ENCODE measurements at places on chromosomes 3 and 15.

GRCh38 chr15:66603301-66604179 lies 37.7 kb upstream of the LCTL start:
- DNase-seq, result peak; percentile 40

GRCh38 chr3:187066228-187066995 lies 72.9 kb downstream of the RPL39L start:
- DNase-seq, result peak; percentile 33

DNA sequence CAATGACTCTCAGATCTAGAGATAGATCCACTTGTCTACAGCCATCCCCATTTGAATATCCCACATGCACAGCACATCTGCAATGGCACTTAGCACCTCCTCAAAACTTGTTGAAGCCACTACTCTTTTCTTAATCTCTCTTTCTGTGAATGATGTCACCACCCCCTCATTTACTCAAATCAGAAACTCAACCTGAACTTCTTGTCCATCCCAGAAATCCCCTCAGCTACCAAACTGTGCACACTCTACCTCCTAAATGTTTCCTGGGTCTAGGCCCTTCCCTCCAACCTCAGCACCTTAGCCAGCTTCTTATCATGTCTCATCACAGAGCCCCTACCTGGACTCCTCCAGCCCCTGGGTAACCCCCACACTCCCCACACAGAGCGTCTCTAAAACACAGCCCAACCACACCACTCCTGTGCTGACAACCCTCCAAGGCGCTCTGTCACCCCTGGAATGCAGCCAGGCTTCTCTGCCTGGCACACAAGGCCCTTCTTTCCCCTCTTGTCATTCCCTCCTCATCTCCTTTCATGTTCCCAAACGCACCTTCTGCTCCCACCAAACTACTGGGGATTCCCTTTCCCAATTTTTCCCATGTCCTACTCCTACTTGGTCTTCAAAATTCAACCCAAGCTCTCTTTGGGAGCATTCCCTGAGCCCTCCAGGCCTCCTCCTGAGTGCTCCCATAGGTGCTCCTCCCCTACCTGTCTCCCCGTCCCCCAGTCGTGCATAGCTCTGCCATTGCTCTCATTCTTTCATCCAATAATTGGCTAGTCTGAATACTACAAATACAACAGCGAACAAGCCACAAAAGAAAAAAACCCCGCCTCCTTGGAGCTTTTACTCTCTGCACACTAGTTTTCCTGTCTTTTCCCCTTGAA lies 39.8 kb upstream of the ZBTB38 start:
- no peak for DNase-seq

DNA sequence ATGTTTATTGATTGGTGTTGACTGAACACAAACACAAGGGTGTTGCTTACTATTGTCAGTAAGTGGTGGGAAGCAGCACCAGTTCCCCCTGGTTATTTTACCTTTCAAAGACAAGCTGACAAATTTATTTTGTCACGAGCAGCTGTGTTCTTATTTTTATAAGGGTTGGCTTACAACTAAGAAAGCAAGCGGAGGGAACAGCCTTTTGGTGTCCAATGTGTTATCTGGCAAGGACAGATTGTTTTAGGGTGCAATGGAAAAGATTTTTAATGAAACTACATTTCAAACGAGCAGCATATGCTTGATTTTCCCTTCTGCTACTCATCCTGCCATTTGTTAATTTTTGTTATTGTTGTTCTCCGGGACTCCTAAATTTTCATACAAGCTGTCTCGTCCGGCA lies 920.6 kb upstream of the CFAP20DC start:
- no peak for DNase-seq

- DNase-seq, result no peak
Observed at GRCh38 chr3:134036291-134036690, 6.6 kb upstream of the SLCO2A1 start.

DNA sequence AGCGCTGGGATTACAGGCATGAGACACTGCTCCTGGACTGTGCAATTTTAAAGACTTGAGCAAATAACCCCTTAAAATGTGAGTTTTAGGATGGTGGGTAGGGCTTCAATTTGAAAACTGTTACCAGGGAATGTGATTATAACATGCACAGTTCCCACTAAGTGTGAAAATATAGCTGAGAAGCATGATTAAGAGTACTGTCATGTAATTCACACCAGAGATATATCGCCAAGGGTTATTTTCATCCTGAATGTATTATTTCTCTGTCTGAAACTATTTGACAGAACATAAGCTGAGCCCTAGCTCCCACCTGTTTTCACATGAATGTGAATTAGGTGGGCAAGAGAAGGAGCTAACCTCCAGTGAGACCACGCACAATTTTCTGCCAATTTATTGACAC lies 457.2 kb downstream of the GABRG3 start:
- DNase-seq, result no peak

GRCh38 chr3:103919327-103919726 lies 1447.4 kb upstream of the ALCAM start:
- no peak for DNase-seq

- DNase-seq, result no peak
Observed at GRCh38 chr3:171569571-171570132, 109.4 kb upstream of the TNIK start.

DNA sequence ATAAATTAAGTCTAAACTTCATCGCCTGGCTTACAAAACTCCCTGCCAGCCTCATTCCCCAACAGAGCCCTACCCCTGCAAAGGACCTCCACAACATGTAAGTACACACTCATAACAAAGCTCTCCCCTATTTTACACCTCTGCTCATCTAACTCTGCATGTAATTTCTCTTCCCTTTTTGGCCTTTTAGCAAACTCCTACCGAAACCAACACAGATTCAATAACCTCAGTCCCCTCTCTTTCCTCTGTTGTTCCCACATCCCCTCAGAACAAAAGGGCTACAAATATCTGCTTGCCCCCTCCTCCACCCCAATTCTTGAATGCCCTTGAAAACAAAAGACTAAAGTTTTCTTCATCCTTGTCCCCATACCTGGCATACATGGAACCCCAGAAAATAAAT lies 662 bp downstream of the UBL7 start:
- DNase-seq, result no peak

- no peak for DNase-seq
Observed at GRCh38 chr3:174869448-174869847, 10.3 kb downstream of the NAALADL2 start.

DNA sequence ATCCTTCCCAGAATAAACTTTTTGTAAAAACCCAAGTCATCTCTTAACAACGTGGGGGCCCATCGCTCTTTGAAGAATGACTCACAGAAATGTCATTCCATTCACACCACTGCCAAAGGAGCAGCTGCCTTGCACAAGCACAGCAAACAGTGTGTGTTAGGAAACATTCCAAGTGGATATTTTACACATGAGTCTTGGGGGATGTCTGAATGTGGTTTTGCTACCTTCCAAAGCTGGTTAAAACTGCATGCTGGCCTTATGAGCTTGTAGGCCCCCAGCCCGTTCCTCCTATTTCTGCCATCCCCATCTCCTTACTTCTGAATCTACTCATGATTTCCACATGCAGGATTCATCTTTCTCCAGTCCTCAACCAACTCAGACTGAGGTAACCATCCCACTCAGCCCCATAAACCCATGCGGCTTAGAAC lies 130.8 kb downstream of the CPNE4 start:
- DNase-seq, result no peak

DNA sequence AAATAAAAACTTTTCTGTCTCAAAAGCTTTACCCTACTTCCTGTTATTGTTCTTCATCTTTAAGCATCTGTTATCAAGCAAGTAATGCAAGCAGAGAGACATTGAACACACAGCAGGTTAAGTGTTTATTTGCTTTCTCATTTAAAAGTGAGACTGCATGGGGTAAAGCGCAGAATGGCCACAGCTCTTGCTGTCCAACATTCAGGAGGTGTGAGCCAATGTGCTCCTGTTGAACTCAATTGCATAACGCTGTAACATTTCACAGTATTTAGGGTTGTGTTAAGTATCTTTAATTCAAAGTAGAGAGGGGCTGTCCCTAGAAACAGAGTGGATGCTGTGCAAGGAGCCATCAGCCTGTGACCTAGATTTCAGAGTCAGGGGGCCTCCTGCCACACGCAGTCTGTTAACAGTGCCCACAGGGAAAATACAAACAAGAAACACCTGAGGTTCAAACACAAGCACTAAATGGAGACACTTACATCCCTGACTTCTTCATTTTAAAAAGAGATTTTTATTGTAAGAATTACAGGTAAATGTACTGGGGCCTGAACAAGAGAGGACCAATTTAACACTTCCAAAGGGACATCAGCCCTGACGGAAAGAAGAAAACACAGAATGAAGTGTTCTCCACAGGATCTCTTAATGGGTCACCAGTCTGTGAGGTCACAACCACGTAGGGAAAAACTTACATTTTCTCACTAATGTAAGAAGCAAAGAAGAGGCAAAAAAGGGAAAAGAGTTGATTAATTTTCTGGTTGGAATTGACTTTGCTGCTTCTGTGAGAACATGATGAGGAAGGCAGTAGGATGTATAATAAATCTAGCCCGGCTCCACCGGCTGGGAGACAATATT lies 815.1 kb downstream of the VGLL3 start:
- no peak for DNase-seq

GRCh38 chr15:99099661-99100060 lies 5.2 kb upstream of the SYNM start:
- no peak for DNase-seq

- DNase-seq, result no peak
Observed at GRCh38 chr3:105662306-105662705, 206.5 kb downstream of the CBLB start.

GRCh38 chr15:75751116-75751875 lies 38.6 kb upstream of the CSPG4 start:
- DNase-seq, result no peak

- no peak for DNase-seq
Observed at GRCh38 chr3:131716007-131716406, 213.2 kb upstream of the MRPL3 start.

GRCh38 chr3:127072971-127073783 lies 90.3 kb downstream of the PLXNA1 start:
- DNase-seq, result no peak

DNA sequence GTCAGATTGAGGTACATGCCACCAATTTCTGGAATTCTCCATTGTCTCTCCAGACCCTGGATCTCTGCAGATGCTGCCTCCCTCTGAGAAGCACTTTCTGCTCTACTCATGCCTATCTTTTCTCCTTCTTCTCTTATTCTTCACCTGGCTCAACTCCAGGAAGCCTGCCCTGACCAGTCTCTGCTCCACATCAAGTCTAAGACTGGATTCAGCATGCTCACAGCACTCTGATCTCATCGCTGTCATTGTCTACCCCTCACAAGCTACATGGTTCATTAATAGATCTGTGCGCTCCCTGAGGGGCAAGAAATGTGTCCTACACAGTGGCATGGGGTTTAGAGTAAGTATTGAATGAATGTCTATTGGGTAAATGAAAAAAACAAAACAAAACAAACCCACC lies 38.7 kb downstream of the CCR4 start:
- DNase-seq, result no peak

GRCh38 chr15:88147760-88148159 lies 108.8 kb downstream of the NTRK3 start:
- DNase-seq, result no peak

DNA sequence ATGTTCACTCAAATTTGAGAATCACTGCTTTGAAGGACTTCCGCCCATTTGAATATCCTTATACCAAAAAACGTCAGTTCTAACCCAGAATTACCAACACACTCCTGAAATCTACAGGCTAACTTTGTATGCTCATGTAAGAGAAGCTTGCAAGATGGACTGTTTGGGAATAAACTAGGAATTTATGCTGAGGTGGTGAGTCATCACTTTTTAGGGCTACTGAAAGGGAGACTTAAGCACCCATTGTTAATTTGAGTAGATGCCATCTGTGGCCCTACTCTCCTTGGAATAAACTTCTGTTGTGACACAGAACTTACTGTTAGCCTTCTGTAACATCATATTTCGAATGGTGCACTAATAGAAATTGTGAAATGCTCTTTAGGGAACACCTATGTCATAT lies 74.6 kb downstream of the FGF12 start:
- DNase-seq, result no peak

DNA sequence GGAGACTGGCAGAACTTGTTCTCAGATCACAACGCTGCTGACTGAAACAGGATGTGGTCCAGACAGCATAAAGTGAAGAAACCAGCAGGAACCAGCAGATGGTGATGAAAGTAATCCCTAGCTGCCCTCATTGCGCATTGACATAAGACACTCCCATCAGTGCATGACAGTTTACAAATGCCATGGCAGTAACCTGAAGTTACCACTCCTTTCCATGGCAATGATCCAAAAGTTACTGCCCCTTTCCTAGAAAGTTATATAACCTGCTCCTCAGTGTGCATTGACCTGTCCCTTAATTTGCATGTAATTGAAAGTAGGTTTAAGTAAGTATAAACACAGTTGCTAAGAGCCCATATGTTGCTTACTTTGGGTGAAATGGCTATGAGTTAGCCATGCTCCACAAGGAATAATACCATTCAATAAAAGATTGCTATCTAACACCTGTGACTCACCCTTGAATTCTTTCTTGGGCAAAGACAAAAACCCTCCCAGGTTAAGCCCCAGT lies 149.1 kb upstream of the CD96 start:
- peak; percentile 7 for DNase-seq

- DNase-seq, result no peak
Observed at GRCh38 chr3:80553211-80553610, 785.4 kb upstream of the ROBO1 start.

DNA sequence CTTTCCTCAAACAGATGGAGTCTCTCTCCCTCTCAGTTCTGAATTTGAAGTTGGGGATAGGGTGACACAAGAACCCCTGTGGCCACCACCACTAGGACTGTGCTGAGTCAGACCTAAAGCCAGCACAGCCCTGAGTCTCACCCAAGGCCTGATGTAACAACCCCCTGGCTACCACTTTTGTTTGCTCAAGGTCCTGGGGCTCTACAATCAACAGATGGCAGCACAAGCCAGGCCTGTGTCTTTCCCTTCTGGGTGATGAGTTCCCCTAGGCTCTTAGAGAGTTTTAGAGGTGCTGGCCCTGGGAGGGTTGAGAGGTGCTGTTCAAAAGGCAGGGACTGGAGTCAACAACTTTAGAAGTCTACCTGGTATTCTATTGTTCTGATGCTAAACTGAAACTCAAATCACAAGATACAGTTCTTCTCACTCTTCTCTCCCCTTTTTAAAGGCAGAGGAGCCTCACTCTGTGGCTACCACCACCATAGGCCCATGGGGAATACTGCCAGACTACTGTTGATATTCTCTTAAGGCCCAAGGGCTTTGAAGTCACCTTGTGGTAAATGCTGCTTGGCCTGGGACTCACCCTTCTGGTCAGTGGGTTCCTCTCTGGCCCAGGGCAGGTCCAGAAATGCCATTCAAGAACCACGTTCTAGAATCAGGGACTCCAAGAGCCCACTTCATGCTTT lies 6.5 kb downstream of the OR5K4 start:
- DNase-seq, result no peak

GRCh38 chr3:72565593-72565992 lies 282.7 kb downstream of the SHQ1 start:
- no peak for DNase-seq

DNA sequence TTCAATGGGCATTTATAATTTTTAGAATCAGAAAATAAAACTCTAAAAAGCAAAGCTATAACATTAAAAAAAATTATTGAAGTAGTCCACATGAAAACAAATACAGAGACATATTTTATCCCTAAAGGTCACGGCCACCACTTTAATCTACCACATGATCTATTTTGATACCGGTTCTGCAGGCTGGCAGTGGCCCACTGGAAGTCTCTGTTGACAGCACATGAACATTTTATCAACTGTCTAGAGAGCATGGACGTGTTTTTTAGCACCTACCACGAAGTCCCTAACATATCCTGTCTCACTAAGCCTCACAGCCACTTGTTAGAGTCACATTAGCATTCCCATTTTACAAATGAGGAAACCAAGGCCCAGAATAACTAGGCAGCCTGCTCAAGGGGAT lies 1.8 kb upstream of the CPA3 start:
- DNase-seq, result no peak

Data from stimulated activated CD8-positive, alpha-beta memory T cell treated with anti-CD3 and anti-CD28 coated beads, Interleukin-12 subunit alpha, Interleukin-12 subunit beta, amount 100 ng/mL, for 1 hour (primary cell).